ENCODE measurements at places on chromosomes 1 and 21.
A peak's percentile ranks its signal among the peaks of the same experiment; 100 is the strongest.

DNA sequence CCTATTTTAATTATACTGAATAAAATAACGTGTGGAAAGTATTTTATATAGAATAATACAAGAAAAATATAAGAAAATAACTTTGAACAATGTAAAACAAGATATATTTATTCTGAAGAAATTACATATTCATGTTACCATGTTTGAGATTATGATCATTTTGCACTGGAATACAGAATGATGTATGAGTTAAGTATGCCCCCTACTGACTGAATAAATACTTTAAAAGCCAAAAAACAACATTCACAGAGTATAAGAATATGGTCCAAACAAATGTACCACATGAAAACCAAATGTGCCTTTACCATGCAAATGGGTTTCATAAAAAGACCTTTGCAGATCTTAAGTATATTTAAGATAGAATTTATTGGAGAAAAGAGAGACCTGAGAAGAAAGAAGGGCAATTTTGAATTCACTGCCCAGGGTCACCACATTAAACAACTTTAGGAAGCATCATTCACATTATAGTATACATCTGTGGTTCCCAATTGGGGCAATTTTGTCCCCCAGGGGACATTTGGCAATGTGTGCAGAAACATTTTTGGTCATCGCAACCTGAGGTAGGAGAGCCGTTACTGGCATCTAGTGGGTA is 136.6 kb upstream of the GFI1 start:
- DNase-seq: no peak

DNA sequence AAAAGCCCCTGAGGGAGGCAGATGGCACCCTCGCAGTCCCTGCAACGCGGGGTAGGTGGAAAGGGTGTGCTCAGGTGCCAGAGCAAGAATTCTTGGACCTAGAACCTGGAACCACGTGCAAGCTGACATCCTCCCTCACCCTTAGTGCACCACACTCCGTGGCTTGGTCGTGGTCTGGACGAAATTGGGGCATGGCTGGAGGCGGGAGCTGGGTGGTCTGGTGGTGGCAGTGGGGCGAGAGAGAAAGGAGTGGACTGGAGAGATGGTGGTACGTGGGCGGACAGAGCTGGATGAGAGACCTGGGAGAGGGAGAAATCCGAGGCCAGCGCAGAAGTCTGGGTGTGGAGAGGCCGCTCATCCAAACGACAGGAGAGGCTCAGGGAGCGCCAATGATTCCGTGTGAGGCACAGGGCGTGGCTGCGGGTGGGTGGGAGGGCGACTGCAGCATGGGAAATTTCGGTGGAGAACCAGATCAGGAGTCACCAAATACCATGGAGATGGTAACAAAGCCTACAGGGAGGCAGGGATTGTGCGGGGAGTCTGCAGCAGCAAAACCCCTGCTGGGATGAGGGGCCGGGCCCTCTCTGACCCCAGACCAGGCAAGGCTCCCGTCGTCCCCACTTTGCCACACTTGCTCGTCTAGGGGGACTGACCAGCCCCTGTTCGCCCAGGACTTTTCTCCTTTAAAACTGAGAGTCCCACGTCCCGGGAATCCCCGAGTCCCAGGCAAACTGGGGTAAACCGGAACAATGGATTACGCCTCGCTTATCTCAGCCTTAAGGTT is 31.9 kb downstream of the CDCP2 start:
- no peak for DNase-seq

- peak; percentile 59 for DNase-seq
Observed at GRCh38 chr1:207824691-207825408, 73.0 kb downstream of the CD46 start.

- no peak for DNase-seq
Observed at GRCh38 chr1:204740354-204740753, 54.8 kb upstream of the LRRN2 start.

DNA sequence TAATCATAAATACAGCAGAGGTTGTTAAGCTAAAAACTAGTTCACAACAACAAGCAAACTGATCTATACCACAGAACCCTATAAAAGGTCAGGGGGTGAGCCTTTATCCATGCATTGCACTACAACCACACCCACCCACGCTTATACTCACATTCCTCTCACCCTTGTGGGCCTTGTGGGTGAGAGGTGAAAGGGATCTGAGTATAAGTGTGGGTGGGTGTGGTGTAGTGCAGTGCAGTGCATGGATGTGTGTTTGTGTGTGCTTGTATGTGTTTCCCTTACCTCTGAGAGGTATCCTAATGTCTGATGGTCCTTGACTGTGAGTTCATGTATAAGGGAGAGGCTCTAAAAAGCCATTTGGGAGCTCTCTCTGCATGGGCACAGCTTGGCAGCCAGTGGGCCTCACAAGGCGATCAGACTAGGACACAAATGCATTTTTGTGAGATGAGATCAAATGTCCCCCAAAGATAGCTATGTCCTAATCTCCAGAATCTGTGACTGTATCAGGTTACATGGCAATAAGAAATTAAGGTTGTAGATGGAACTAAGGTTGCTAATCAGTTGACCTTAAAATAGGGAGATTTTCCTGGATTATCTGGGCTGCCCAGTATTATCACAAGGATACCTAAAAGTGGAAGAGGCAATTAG is 95.5 kb upstream of the DPT start:
- DNase-seq: no peak

DNA sequence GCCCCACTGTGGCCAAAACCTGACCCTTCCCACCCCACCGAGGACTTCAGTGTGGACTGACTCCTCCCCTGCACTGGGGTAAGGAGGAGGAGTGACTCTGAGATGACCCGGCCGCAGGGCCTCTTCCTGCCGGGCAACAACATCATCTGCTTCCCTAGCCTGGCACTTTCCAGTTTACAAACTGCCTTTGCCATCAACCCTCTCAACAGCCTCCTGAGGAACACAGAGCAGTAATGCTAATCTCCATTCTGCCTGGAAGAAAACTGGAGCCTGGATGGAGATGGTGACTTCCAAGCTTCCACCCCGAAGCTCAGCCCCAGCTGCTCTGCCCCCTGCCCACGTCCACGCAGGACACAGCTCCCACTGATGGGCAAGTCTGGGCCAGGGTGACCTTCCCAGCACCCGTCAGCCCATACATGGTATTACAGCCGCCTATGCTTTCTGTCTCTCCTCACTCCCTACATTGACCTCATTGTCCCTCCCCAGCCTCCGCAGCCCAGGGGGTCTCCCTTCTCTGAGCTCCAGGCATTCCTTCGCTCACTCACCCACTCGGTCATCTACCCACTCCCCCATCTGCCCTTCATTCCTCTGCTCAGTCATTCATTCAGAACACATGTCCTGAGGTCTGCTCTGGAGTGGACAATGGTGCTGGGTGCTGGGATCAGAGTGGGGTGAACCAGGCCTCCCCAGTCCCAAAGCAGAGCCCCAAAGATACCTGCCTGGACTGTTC is 34.2 kb downstream of the RAP1GAP start:
- DNase-seq: no peak

DNA sequence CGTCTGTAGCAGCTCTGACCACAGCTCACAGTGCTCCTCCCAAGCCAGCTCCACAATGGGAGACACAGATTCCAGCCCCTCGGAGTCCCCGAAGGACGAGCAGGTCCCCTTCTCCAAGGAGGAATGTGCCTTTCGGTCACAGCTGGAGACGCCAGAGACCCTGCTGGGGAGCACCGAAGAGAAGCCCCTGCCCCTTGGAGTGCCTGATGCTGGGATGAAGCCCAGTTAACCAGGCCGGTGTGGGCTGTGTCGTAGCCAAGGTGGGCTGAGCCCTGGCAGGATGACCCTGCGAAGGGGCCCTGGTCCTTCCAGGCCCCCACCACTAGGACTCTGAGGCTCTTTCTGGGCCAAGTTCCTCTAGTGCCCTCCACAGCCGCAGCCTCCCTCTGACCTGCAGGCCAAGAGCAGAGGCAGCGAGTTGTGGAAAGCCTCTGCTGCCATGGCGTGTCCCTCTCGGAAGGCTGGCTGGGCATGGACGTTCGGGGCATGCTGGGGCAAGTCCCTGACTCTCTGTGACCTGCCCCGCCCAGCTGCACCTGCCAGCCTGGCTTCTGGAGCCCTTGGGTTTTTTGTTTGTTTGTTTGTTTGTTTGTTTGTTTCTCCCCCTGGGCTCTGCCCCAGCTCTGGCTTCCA is 22.9 kb upstream of the VPS13D start:
- no peak for DNase-seq

DNA sequence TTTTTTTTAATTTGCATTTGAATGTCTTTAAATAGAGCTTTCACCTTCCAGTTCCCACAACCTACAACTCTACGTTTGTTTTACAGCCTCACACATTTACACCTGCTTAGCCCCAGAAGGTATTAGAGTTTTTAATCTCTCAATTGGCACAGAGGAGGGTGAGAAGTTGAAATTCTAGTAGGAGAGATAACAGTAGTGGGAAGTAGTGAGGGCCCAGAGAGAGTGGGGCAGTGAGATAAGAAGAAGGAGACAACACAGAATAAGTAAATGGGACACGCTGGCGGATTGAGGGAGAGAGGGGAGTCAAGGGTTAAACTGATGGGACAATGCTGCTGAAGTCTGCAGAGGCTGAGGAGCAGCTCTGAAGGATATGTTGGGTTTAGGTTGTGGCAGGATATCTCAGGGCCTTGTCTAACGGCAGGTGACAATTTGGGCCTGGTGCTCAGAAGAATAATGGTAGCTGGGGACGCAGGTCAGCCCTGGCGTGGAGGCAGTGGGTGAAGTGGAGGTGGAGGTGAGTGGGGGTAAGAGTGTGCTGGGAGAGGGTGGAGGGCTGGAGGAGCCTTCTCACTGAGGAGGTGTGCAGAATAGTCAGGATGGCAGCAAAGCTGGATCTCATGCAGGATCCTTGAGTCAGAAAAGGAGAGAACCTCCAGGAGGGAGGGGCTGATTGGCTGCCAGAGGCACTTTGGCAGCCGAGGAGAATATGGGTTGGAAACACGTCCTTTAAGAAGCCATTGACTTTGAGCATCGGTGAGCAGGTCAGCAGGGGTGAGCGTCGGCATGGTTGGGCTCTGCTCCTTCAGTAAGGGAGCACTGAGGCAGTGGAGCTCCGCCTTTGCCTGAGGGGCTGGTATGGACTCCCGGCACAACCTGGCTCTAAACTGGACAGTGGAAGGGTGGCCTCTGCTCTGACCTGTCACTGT is 72.9 kb downstream of the SYT6 start:
- DNase-seq: no peak

- no peak for DNase-seq
Observed at GRCh38 chr1:3695326-3696217, 43.3 kb downstream of the TP73 start.

- DNase-seq: no peak
Observed at GRCh38 chr1:154533952-154534844, 24.3 kb downstream of the UBE2Q1 start.

DNA sequence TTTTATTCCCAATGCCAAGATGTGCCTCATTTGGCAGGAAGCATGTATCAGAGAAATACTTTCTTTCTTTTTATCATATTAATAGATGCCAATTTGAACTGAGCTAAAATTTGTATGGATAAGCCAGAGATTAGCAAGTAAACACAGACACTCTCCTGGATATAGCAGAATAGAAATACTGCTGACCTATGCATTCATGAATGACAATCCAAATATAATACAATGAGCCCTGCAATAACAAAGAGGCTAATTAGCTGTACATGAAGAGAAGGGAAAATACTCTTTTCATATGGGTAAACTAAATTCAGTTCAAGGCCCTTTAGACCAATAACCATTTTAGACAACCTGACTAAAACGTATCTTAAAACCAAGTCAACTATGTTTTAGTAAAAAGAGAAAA is 388.1 kb upstream of the NR5A2 start:
- no peak for DNase-seq

DNA sequence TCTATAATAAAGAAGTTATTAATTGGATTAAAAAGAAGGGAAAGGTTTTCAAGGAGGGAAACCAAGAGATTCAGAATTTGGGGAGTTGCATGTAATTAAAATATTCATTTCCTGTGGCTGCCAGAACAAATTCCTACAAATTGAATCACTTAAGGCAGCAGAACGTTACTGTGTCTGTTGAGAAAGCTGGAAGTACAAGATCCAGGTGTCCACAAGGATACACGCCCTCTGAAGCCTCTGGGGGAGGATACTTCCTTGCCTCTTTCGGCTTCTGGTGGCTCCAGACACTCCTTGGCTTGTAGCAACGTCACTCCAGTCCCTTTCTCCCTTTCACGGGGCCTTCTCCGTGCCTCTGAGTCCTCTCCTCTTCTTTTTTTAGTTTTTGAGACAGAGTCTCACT is 67.9 kb downstream of the KAZN start:
- DNase-seq: no peak

DNA sequence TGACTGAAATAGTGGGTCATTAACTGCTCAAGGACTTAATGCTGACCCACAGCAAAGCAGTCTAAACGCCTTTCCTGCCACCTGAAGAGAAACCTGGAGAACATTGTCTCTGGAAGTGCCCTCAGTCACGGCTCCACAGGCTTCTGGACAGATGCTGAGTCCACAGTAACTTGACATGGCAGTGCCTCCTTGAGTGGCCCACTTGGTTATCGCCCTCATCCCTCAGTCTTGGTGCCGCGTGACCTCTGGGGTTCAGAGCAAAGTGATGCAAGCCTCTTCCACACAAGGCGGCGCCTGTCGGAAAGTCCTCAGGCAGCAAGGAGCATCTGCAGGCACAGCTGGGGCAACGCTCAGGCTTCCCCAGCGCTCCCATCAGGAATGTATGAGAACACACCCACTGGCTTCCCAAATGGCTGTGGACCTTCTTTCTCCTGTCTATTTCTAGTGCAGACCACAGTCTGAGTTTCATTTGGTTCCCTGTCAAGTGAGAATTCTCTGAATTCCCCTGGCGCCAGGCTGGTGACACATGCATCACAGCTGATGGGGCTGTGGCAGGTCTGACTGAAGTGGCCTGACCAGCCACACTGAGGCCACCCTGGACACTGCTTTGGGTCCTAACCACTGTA is 13.0 kb upstream of the ANGPTL7 start:
- no peak for DNase-seq

DNA sequence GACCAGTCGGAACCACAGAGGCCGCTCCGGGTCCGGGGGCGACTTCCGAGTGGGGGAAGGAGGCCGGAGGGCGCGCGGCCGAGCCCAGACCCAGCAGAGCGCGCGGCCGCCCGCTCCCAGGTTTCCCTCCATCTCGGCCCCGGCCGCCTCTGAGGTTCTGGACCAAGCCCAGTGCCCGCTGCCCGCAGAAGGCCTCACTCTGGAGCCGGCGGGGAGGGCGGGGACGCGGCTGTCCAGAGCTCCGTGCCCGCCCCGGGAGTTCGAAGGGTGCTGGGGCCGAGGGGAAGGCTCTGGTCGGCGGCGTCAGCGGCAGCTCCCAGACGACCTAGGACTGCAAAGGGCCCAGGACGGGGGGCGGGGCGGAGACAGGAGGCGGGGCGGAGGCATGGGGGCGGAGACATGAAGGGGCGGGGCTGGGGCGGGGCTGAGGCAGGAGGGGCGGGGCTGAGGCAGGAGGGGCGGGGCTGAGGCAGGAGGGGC is 48.0 kb upstream of the SLC19A1 start:
- DNase-seq: peak; percentile 73

DNA sequence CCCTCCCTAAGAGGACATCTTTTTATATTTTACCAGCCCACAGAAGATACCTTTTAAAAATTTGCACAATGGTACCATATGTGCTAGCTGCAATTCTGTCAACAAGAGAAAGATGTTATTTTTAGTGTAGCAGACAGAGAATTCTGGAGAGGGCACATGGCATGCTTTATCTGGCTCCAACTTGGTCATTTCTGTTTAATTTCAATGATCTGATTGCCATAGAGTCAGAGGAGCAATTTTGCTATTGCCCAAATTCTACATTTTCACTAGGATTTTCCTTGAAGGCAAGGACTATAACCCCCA is 17.3 kb downstream of the DISC1 start:
- no peak for DNase-seq

GRCh38 chr1:245389873-245390272 is 235.1 kb downstream of the KIF26B start:
- no peak for DNase-seq

Measured in T-helper 1 cell (primary cell).